Mesenteric fat pad (tissue), 1 donor: ENCODE measurements at places on chromosomes 16 and 17. TPM values are rescaled to one million over a fixed set of nuclear protein-coding genes. Genes with fewer than 3 reads are reported as not detected.

CCL1 gene
- not detected for total RNA-seq

CD79B gene
- 4.3 TPM for total RNA-seq

DNA sequence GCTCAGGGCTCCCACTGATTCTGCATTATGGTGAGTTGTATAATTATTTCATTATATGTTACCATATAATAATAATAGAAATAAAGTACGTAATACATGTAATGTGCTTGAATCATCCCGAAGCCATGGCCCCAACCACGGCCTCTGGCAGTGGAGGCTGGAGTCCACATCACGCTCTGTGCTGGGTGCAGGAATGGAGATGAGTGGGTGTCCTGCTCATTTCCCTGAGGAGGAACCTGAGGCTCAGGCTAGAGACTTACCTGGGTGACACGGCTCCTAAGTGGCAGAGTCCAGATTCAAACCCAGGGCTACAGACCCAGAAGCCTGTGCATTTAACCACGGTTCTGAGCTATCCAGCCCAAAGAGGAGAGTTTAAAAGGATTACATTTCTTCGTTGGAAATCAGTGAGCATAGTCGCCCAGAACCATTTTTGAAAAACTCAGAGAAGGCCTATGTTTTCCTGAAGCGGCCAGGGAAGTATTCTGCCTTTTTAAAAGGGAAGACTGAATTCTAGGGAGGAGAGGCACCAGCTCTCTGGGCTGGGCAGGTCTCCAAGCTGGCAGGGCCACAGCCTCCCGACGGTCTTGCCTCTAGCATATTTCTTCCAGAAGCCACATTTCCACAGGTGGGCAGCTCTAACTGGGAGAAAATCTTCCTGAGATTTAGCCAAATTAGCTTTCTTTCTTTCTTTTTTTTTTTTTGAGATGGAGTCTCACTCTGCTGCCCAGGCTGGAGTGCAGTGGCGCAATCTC is 6.7 kb downstream of the IL4R start:
- peak; percentile 57 for DNase-seq

DNA sequence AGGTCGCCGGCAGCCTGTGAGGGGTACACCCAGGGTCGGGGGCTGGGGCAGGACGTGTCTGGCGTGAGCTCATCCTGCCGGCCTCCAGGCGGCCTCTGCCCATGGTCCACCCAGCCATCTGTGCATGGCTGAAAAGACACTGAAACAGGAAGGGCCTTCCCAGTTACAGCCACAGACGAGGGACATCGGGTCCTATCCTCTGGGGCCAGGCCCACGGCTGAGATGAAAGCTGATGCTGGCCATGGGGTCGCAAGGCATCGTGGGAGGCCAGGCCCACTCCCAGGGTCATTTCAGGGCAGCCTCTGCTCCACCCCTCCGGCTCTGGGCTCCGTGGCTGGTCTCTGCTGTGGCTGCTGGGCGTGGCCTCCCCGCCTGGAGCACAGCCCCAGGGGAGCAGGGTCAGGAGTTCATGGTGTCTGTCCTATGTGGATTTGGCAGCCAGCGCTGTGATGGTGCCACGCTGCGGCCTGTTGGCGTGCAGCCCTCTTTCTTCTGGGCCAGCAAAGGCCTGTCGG is 16.6 kb upstream of the ATP6V0C start:
- DNase-seq: no peak

- DNase-seq: no peak
These were observed 1.0 kb upstream of the MFAP4 start for GRCh38 chr17:19387921-19388521.

DNA sequence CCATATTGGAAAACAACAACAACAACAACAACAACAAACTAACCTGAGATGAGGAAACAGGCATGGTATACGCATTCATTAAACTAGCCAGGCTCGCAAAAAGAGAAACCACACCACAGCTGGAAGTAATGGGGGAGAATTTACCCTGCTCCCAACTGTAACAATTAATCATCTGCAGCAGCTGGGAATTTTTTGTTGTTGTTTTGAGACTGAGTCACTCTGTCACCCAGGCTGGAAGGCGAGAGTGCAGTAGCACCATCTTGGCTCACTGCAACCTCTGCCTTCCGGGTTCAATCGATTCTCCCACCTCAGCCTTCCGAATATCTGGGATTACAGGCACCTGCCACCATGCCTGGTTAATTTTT is 16.3 kb downstream of the PRPSAP1 start:
- DNase-seq: no peak

DNA sequence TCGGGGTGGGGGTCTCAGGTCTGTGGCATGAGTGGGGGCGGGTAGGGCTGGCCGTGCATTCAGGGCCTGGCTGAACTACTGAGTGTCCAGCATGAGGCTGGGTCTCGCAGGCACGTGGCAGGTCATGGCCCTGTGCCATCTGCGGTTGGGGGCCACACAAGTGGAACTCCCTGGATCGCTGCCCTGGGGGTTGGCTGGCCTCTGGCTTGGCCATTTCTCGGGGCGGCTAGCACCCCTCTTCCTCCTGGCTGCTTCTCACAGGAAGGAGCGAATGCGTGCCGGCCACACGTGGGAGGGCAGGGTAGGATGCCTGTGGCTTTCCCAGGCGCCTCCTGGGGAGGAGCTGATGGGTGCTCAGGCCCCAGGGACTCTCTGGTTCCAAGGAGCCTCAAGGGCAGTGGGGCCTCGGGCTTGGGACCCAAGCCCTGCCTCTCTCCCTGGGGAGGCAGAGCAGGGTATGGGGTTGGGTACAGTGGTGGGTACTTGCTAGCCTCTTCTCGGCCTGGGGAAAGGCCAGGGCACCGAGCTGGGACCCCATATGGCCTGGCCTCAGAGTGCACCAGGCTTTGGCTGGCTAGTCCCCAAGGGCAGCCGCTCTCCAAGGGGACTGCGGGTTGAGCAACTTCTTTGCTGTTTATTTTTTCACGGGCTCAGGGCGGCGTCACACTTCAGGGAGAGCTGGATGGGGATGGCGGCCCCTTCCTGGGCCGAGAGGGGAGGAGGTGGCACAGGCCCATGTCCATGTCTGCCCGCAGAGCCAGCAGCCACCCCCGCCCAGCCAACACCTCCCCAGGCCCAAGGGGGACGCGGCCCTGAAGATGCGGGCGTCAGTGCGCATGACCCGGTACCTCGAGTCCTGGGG is 37.5 kb downstream of the ADCY7 start:
- peak; percentile 59 for DNase-seq

MYH13 gene
- total RNA-seq: not detected

DNA sequence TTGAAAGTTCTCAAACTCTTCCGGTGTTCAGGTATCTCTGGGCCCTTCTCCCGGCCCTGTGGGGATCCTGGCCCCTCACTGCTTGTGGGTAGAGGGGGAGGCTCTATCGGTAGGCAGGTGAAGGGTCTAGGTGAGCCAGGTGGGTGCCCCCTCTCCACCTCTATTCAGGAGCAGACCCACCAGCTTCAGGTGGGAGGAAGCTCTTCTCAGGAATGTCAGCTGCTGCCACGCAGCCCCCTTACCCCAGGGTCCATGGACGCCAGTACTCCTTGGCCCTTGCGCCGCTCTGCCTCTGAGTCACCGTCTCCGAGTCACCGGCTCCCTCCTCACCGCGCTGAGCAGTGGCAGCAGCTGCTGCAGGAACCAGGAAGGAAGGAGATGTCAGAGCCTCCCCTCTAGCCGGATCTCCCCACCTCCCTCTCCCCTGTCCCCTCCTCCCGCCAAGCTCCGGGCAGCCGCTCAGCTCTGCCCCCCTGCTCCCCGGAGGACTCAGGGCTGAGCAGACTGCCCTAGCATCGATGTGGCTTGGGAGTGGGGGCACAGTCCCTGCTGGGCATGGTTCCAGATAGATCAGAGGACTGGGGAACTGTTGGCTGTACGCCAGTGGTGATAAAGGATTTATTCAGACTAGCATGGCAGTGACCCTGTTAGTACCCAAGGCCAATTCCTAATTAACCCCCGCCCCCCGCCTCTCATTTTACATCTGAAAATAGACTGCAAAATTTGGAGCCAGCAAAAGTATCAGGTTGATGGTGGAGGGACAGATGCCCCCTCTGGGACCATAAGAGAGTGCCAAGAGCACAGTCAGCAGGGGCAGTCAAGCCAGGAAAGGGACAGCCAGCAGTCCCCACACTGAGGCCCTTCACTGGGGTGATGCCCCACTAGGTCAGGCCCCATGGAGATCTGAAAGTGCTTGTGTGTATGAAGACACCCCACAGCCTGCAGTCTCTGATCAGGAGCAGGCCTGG is at the start of gene OSBPL7:
OSBPL7 (minus strand) TSS at position 371 of the 968 bp plus-strand sequence. CDS start 1,516 bp downstream, outside the sequence.
- DNase-seq: peak; percentile 94

DNA sequence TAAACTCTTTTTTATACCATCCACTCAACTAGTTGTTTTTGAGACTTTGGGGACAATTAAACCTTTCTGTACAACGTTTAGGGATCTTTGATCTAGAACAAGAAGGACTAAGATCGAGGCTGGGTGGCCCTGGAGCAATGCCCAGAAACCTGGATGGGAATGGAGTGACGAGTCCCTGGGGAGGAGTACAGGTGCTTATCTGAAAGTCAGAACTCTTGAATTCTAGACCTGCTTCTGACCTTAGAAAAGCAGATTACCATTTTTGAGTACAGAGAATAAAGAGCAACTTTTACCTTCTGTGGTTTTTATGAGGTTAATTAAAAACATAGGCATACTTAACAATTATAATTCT is 17.8 kb downstream of the UBE2Z start:
- no peak for DNase-seq

DNA sequence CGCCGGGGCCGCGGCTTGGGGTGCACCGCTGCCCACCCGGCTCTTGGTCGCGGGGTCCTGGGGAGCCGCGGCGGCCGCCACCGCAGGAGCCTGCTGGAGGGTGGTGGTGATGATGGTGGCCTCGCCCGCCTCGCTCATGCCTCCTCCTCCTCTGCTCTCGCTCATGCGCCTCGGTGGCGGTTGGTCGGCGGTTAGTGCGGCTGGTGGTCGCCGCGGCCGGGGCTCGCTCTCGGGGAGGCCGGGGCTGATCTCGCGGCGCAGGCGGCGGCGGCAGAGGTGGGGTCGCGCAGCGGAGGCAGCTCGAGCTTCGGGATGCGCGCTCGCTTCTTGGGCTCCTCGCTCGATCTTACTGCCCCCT is 41.6 kb downstream of the AHSP start:
- DNase-seq: no peak

AGRP gene
- total RNA-seq: not detected

- no peak for DNase-seq
These were observed 122.0 kb downstream of the USP22 start for GRCh38 chr17:20920815-20921199.

DNA sequence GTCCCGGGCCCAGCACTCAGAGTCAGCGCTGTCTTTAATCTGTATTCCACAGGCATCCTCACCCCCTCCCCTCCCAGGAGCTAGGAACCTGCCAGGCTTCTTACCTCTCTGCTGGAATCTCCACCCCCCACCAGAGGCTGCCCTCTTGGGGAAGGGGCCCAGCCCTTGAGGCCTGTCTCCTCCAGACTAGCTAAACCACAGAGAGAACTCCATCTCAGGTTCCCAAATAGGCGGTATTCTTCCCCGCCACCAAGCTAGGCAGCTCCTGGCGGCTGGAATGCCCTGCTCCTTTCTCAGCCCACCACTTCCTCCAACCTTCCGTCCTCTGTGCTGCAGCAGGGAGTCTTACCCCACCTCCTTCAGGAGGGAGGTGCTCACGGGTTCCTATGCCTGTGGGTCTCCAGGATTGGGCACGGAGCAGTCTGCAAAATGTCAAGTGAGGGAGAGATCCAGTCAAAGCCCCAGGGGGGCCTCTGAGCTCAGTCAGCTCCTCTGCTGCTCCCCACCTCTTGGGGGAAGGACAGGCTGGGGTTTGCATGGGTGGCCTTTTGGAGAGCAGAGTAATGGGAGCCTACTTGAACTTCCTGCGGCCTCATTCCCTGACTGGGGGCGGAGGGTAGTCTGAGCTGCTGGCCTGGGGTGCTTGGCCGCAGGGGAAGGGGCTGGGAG is 55.7 kb downstream of the SREBF1 start:
- DNase-seq: no peak

- peak; percentile 98 for DNase-seq
These were observed at the start of gene CAVIN1 for GRCh38 chr17:42422958-42423712. TSS of gene CAVIN1 (minus strand) at chr17:42423256. CDS start at chr17:42423097, 159 bp downstream.

JPH3 gene
- total RNA-seq: 0.16 TPM

PRSS33 gene
- not detected for total RNA-seq

GRCh38 chr16:72202014-72202413 is 30.1 kb upstream of the PMFBP1 start:
- no peak for DNase-seq

DNA sequence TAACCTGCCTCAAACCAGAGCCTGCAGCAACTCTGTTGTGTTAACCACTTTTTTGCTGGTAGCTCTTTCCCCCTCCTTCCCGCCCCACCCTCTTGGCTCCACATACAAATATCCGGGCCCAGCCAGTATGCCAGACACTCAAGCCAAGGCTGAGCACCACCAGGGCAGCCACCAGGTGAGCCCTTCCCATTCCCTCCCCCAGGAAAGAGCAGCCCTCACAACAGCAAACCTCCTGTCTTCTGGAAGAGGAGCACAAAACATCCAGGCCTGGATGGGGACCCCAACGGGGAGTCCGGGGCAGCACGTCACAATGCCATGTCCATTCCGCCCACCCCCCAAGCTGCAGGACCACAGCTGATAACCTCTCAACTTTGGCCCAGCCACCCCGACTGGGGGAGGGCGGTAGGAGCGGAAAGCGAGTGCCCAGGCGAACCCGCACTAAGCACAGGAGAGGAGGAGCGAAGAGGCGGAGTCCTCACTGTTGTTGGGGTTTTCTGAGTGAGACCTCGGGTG is 757 bp downstream of the ORMDL3 start:
- no peak for DNase-seq

CARD14 gene
- not detected for total RNA-seq

DNA sequence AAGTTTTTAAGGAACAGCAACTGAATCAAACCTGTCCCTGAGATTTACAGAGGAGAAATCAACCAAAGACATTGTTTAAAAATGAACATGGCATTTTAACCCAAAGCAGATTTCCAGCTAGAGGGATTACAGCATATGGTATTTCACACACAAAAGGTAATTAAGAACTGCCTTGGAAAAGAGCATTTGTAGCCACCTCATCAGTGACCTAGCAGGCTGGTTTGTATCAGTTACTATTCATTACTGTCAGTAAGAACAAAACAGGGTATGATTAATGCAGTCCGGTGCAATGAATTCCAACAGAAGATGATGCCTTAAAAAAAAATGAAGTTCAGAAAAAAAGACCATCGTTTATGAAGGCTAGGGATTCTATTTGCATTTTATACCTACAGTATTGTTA is 219.9 kb downstream of the CHD9NB start:
- DNase-seq: no peak

- DNase-seq: no peak
These were observed 60.3 kb downstream of the SPAG9 start for GRCh38 chr17:51060396-51060795.

RNF135 gene
- 32.8 TPM for total RNA-seq

- no peak for DNase-seq
These were observed 7.6 kb upstream of the IRX5 start for GRCh38 chr16:54923055-54923473.
